ENCODE measurements at places on chromosomes 5 and 9. TPM values are rescaled to one million over a fixed set of nuclear protein-coding genes. Genes with fewer than 3 reads are reported as not detected.

The IFNB1 gene
- total RNA-seq: not detected

The PRSS3 gene
- total RNA-seq: 3.4 TPM

The EXOSC3 gene
- total RNA-seq: 42.7 TPM

The PLEKHG4B gene
- total RNA-seq: 0.07 TPM

The IFNA21 gene
- not detected for total RNA-seq

The STK32A gene
- total RNA-seq: not detected

GRCh38 chr5:16639206-16639605 is 22.4 kb upstream of the RETREG1 start:
- no peak for DNase-seq

DNA sequence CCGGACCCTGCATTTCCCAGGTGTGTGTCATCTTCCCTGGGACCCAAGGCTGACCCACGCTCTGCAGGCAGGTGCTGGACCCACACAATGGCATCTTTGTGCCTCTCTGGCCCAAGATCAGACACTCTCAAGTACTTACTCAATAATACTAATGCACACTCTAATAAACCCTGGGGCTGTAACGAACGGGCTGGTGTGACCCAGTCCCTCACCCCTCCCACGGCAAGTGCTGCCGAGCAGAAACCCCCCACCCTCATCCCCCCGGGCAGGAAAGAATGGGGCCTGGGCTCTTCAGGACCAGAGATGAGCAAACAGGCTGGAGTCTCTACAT is 1.1 kb upstream of the OBP2B start:
- DNase-seq: no peak

DNA sequence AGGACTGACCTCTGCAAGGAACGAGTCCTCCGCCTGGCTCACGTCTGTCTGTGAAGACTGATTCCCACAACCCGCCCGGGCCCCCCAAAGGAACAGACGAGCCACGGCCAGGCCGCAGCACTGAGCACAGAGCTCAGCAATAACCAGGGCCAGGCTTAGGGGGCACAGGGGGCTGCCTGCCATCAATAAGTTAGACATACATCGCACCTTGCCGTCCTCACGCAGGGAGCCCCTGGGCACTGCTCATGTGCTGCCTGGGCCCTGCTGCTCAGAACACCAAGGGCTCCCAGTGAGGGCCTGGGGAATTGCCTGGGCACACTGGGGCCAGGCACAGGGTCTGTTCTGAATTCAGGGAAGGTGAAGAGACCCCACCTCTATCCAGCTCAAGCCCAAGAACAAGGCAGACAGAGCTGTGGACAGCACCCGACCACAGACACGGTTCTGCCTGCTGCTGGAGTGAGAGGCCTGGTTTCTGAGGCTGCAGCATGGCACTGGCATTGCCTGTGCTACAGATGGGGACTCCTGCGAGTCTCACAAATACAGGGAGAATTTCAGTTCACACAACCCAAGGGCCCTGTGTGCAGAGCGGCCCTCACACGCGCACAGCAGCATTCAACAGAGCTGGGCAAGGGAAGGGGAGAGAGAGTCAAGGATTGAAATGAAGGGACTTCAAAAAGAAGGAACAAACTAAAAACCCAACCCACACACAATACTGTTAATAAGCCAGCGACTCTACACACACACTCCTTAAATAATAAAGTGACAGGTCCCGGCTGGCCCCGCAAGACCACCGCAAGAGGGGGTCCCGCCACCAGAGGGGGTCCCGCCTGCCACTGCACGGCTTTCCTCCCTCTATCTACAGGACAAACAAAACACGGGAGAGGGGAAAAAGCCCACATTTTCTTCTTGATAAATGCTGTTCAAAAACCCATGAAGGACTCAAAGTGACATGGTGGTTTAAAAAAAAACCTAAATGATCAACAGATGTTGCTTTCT is 32.0 kb downstream of the PRRT1B start:
- no peak for DNase-seq

GRCh38 chr5:150468206-150468605 is 18.7 kb upstream of the RPS14 start:
- DNase-seq: no peak

DNA sequence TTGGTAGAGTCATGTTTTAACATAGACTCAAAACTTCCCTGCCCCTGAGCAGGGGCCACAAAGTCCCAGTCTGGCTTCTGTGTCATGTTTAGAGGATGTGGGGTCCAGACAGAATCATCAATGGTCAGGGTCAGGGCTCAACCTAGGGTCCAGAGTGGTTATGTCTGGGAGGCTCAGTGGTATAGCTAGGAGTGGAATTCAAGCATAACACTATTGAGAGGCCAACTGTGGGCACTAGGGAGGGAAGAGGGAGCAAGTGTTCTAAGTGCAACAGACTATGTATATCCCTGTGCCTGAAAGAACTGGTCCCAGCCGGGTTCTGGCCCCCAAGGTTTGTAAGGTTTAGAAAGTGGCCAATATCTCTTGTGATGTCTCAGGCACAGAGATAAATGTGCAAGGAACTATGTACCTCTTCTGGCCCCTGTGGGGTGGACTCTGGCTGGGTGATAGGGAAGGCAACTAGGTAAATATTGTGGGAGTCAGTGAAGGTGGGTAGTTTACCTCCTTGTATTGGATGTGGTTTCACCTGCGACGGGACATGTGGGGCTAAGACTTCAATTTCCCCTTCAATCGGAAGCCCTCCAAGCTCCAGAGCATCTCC is 14.0 kb downstream of the MYORG start:
- no peak for DNase-seq

- DNase-seq: no peak
Measured at GRCh38 chr5:72656331-72656730, 149.1 kb upstream of the ZNF366 start.

- no peak for DNase-seq
Measured at GRCh38 chr9:10130061-10130675, 482.6 kb downstream of the PTPRD start.

DNA sequence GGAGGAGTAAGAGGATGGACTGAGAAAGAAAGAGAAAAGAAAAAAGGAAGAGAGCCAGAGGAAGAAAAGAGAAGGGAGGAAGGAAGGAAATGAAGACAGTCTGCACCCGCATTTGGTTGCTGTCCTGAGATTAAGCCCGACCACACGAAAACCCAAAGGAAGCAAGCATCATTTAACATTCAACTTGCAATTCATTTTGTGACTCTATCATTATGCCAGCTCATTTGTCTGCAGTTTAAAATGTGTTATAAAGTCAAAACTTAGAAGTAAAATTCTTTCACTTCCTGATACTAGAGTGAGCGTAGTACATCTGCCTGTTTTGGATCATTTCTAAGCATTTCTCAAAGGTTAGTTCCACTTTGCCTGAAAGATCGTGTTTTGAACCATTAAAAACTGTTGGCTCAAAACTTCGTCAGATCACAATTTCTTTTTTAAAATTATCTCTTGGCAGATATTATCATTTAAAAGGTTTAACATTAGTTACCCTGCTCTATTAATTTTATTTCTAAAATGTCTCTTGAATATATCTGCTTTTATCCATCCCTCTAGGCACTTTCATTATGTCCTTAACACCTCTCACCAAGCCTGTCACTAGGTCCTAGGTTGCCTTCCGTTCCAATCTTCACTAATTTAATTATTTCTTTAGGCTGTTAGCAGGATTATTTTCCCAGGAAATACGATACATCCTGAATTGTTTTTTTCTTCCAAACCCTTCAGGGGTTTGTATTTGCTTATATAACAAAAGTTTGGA is 240.9 kb downstream of the TLE4 start:
- DNase-seq: no peak

GRCh38 chr9:118038713-118039112 is 334.5 kb downstream of the TLR4 start:
- DNase-seq: no peak

GRCh38 chr9:86795047-86795442 is 152.3 kb downstream of the GAS1 start:
- no peak for DNase-seq

DNA sequence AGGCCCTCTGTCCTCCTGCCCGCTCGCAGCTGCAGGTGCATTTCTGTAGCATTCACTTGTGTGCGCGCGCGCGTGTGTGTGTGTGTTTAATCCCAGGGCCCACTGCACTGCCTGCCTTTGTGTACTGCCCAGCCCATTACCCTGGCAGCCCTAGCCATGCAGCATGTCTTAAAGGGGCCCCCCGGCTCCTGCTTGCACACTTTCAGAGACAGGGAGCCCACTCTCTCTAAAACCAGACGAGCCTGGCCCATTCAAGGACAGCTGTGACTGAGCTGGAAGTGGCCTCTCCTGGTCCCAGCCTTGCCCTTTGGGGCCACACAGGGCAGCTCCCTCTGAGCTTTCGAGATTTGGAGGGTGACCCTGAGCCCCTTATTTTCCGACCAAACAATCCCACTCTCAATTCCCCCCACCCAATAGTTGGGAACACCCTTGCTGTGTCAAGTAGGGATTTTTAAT is 98.9 kb downstream of the DAB2IP start:
- no peak for DNase-seq

DNA sequence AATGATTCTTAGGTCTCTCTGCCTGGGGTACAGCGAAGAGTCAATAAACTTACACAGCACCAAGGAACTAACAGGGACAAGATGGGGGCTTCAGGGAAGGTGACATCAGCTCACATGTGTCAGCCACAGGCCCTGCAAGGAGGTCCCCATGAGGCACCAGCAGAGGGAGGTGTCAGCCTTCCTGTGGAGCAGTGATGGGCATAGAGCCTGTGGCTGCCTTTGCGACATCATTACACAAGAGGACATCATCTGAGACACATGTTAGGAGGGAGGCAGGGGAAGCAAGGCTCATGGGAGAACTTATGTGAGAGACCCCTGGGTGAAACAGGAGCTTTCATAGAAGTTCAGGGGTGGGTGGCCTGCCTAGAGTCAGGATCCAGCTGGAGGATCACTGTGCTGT is 389.6 kb downstream of the SEMA5A start:
- no peak for DNase-seq
